ENCODE measurements at places on chromosomes 11 and 22. TPM values are rescaled to one million over a fixed set of nuclear protein-coding genes. Genes with fewer than 3 reads are reported as not detected.

- no peak for DNase-seq
These were observed 72.0 kb downstream of the RPUSD4 start for GRCh38 chr11:126139111-126140091.

DNA sequence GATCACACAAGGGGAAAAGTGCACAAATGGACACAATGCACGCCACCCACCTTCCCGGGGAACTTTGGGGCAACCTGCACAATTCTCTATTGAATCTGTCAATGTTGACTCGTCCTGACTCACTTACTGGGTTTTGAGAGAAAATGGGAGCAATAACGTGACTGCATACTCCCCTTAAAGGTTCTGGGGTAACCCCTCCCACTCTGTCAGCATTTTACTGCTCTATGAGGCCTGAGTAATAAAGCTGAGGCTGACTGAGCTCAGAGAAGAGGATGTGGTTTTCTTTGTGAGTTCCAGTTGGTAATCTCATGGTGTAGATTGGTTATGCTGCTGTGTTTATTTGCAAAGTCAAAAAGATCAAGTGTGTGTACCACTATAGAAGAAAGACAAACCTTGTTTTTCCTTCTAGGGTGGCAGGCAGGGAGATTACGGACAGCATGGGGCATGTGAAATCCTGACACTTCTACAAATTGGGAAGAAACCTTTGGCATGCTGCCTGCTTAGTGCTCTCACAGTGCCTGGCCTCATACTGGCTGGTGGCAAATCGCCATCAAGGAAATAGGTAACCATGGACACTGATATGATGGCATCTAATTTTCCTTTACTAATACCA is 16.1 kb upstream of the APOA1 start:
- DNase-seq: no peak

DNA sequence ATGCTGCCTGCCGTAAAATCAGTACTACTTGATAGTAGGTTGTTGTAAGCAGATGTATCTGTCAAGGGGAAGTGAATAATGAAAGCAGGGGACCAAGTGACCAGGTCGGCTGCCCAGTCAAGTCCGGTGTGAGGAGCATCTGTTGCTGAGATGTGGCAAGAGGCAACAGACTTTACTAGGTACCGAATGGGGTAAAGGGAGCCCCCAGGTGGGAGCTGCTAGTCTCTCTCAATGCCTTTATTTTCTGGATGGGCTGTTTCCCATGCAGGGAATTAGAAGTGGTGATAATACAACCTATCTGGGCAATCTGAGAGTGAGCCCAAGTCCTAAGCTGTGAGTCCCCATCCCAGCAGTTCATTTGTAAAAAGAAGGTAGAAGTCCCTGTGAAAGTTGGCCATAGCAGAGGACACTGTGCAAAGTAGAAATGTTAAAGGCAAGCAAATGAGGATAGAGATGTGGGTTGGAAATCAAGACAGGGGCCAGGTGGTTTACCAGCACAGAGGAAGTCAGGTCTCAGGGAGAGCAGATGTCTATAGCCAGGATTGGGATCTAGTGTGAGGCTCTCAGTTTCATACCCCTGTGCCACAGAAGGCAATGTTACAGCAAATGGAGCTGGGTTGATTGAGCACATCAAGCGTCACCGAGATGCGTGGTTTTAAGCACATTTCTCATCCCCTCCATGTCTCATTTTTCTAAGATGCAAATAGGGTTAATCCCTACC is 90.7 kb upstream of the RAG2 start:
- no peak for DNase-seq

DNA sequence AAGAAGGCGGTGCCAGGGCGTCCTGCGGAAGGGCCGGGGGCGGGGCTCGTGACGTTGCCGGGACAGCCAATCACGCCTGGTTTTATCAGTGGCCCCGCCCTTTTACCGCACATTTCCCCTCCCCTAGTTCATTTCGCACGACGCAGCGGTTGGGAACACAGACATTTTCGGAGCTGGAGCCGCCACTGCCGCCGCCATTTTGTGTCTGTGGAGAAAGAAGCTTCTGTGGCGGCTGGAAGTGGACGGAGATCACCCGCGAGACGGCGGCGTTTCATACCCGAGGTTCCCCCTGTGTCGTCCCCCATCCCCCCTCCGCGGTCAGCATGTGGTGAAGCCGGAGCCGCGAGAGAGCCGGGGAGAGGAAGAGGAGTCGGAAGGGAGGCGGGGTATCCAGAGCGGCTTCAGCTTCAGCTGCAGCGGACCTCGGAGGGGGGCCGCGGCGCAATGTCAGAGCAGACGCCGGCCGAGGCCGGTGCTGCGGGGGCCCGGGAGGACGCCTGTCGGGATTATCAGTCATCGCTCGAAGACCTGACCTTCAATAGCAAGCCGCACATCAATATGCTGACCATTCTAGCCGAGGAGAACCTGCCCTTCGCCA is at the start of gene PCF11:
Gene PCF11 (plus strand): TSS at position 136 of the 598 bp plus-strand sequence. CDS start 309 bp downstream, at position 445.
- no peak for DNase-seq

DNA sequence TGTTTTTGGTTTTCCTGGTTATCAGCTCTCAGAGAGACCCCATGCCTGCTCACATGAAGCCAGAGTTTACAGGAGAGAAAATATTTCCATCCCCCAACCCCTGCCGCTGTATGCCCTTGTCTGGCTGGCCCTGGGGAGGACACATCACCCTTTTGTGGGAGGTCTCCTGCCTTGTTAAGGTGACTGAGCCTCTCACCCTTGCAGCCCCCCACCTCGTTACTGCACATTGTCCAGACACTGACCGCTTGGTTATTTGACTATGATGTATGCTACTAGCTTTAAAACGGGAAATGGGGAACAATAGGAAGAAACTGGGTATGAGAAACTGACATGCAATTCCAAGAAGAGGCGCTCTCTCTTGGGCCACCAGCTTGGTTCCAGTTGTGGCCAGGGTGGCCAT is 51.1 kb upstream of the RFPL3 start:
- no peak for DNase-seq

- no peak for DNase-seq
These were observed 4.4 kb downstream of the A4GALT start for GRCh38 chr22:42716221-42716620.

- peak; percentile 73 for DNase-seq
These were observed 10.3 kb upstream of the MB start for GRCh38 chr22:35627267-35628041.

DNA sequence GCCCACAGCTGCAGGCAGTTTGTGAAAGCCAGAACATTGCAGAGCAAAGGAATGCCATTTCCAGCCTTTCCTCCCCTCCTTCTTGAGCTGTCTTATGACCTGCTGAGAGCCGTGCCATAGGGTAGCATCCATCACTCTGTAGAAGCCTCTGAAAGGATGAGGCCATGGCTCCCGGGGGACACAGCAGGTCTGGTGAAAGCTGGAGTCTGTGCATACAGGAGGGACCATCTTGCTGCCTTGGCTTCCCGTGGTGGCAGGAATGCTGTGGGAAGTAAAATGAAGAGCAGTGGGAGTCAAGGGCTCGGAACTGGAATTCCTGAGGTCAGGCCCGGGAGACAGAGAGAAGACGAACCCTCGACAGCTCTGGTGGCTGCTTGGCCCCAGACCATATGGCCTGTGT is 30.9 kb downstream of the ANO1 start:
- DNase-seq: no peak

DNA sequence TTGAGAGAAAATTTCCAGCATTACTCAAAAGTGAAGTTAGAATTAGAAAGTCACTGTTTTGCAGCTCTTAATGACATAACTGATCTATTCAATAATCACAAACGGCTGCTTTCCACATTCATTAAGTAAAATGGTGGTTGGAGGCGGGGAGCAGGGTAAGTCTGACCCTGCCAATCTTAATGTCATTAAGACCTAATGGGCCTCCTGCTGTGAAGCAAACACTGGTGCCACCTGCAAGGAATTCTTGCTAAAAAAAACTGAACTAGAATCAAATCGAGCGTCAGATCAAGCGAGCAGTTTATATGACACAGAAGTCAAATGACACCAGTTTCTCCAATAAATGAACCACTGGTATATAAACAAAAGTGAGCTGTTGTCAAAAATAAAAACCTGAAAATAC is 351.5 kb downstream of the BRD1 start:
- no peak for DNase-seq

GRCh38 chr11:44928816-44929215 is 21.9 kb downstream of the TP53I11 start:
- no peak for DNase-seq

OR52B4 gene
- polyA plus RNA-seq: not detected

GDPD5 gene
- 9.2 TPM for polyA plus RNA-seq

IRAG1 gene
- polyA plus RNA-seq: 9.2 TPM

ATG16L2 gene
- 54.8 TPM for polyA plus RNA-seq

CYTH4 gene
- 4.9 TPM for polyA plus RNA-seq

CALCA gene
- polyA plus RNA-seq: 15.2 TPM

LAYN gene
- polyA plus RNA-seq: 8.3 TPM

Data from renal cortex interstitium (tissue), 15 donors.